ENCODE measurements at places on chromosomes 3 and 15.

GRCh38 chr3:113105093-113105449 lies 106.3 kb upstream of the BOC start:
- DNase-seq = no peak

- DNase-seq = no peak
Measured at GRCh38 chr3:94184781-94185180, 121.9 kb downstream of the NSUN3 start.

- DNase-seq = no peak
Measured at GRCh38 chr15:51398626-51399025, 57.2 kb downstream of the GLDN start.

GRCh38 chr3:13612829-13613228 lies 63.9 kb downstream of the FBLN2 start:
- DNase-seq = no peak

- DNase-seq = no peak
Measured at GRCh38 chr3:157182879-157183278, 22.9 kb upstream of the CCNL1 start.

DNA sequence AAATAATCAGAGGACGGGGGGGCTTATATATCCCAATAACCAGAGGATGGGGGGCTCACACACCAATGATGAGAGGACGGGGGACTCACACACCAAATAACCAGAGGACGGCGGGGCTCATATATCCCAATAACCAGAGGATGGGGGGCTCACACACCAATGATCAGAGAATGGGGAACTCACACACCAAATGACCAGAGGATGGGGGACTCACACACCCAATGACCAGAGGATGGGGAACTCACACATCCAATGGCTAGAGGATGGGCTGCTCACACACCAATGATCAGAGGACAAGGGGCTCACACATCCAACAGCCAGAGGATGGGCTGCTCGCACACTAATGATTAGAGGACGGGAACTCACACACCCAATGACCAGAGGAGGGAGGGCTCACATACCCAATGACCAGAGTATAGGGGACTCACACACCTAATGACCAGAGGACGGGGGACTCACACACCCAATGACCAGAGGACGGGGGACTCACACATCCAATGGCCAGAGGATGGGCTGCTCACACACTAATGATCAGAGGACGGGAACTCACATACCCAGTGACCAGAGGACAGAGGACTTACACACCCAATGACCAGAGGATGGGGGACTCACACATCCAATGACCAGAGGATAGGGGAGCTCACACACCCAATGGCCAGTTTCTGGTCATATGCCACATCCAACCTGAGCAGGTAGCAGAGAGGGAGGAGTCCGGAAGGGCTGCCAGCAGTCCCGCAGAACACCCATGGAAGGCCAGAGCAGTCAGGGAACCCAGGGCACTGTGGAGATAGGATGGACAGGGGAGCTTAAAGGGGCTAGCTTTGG lies 10.6 kb downstream of the RAB6B start:
- no peak for DNase-seq

DNA sequence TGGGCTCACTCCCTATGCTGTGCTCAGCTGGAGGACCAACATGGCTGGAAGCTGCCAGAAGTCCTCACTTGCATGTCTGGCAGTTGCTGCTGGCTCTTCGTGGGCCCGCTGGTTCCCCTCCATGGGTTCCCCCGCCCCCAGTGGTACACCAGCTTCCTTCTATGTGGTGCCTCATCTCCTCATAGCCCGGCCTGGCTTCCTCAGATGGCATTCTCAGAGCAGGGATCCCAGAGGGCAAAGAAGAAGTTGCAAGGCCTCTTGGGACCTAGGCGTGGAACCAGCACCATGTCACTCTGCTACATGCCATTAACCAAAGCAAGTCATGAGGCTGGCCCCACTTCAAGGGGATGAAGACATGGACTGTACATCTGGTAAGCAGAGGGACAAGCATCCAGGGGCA lies 2.9 kb upstream of the CFAP92 start:
- DNase-seq = no peak
